ENCODE measurements at places on chromosomes 2 and 18.

DNA sequence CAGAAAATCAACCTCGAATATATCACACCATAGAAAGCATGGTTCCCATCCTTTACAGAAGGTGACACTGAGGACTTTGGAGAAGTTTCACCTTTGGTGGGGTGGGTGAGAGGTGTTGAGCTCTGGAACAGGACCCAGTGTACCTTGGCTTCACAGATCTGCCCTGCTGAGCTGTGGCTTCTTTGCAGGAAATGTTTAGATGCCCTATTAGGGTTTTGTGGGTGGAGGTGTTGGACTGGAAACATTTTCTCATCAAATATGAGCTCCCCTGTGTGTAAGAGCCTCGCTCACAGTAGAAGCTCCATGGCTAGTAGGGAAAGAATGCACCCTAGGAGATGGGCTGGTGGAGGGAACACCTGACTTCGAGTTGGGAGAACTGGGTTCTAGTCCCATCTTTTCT is 55.6 kb downstream of the RPL37A start:
- DNase-seq: peak; percentile 12

GRCh38 chr18:980586-980985 is 75.9 kb downstream of the ADCYAP1 start:
- no peak for DNase-seq

DNA sequence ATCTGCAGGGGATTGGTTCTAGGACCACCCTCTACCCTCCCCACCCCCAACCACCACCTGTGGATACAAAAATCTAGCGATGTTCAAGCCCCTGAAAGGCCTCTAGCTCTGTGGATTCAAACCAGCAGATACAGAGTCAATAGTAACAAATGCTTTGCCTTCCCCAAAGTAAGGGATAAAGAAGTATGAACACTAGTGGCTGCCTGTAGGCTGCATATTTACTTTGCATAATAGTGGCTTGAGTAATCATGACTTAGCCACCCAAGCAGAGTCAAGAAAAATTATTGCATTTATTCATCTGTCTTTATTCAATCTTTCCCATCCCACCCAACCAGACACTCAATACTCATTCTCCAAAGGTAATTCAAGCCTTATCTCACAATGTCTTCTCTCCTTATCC is 43.8 kb downstream of the SOCS6 start:
- DNase-seq: no peak

DNA sequence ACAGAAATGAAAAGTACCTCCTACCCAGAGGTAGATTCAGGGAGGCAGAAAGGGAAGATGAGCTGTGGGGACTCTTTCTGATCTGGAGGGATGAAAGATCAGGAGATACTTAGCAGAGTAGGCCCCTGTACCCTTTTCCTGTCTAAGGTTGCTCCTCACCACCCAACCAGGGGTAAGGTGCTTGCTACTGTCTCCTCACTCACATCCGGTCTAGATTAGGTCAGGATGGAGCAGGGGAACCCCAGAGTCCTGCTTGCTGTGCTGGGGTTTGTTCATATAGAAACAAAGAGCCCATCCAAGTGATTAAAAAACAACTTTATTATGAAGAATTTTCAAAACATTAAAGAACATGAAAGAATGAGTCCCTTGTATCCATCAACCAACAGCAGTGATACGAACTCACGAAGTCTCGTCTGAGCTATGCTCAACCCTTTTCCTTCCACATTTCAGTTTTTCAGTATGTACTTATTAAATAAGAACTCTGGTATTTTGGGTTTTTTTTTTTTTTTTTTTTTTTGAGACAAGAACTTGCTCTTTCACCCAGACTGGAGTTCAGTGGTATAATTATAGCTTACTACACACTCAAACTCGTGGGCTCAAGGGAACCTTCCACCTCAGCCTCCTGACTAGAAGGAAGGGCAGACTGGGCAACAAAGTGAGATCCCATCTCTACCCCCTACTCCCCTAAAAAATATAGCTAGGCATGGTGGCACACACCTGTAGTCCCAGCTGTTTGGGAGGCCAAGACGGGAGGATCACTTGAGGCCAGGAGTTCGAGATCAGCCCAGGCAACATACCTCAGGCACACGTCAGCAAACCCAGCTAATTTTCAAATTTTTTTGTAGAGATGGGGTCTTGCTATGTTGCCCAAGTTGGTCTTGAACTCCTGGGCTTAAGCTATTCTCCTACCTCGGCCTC is 28.5 kb upstream of the MCFD2 start:
- DNase-seq: peak; percentile 86

DNA sequence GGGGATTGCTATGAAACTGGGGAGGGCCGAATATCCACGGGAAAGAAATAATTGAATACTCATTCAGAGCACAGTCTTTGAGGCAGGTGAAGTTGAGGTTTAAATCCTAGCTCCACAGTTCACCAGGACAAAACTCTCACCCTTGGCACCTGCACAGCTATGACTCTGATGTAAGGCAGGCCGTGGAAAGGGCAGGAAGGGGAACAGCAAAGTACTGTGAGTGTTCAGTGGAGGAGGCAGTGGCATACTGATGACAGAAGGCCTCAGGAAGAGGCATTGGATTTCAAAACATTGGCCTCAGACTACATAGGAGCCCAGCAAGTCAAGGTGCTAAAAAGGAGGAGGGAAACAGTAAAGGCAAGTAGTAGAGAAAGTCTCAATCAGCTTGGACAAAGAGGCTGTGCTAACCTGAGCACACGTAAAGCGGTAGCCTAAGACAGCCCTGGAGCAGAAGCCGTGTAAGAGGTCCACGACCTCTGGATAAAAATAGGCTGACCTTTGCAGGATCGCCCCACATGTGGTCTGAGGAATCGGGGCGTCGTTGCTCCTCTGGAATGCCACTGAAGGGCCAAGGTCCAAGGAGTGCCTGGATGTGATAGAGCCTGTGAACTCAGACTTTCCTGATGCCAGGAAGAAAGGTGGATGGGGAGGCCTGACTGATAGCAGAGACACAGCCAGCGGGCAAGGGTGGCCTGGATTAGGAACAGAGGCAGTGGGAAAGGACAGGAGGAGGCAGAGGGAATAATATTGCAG is 243.6 kb downstream of the PID1 start:
- no peak for DNase-seq

DNA sequence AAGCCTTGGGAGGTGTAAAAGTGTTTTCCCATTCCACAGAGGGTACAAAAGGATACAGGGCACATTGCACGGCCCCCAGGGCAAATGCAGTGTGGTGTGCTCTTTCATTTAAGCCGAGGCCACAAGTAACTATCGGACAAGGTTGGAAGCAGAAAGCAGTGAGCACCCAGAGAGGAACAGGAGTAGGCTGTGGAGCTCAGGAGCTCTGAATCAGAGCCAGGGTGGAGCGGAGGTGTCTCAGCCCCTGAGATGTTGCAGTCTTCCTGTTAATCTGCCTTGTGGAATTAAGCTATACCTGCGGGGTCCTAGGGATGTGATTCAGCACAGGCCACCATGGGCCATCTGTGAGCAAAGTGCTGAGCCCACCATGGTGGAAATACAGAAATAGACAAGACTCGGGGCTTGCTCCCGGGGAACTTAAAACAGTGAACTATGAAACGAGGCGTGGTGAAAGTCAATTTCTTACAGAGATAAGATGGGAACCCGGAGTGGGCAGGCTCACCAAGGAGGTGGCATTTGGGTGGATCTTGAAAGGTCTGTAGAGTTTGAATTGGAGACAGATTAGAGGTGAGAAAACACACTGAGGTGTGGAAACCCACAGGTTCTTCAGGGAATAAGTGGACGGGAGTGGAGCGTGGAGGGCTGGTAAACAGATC is 44.0 kb downstream of the ASAP2 start:
- no peak for DNase-seq

DNA sequence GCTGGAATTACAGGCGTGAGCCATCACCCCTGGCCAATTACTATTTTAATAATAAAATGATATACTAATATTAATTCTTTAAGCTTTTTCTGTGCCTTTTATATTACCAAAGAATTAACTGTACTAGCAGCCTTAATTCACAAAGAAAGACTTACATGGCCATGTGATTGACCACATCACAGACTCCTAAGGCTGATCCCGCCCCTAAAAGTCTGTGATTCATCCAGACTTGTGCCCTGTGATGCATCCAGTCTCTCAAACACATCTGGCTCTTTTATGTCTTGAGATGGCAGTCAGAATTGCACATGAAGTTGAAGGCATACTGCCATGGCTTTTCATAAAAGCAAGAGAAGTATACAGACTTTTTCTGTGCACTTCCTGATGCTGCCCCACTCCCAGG is 91.7 kb downstream of the DTNA start:
- no peak for DNase-seq

DNA sequence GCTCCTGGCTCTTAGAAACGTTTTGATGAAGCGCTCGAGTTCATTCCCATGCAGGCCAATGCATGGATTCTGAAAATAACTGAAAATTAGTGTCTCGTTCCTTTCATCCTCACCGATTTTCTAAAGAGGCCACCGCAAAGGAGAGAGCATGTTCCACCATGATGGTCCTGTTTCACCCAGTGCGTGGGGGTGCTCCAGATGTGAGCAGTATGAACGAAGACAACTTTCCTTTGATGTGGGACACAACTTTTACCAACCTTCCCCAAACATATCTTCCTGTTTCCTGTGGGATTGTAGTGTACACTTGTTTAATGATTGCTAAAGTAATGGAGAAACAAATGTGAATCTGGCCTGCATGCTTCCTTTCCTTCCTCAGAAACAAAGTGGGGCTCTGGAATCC is 114.5 kb downstream of the PRPF40A start:
- DNase-seq: no peak

Measured in CD4-positive, alpha-beta T cell treated with Interleukin-1 beta for 1 hour (primary cell).